ENCODE measurements at places on chromosomes 6 and 20.
A peak's percentile ranks its signal among the peaks of the same experiment; 100 is the strongest.

DNA sequence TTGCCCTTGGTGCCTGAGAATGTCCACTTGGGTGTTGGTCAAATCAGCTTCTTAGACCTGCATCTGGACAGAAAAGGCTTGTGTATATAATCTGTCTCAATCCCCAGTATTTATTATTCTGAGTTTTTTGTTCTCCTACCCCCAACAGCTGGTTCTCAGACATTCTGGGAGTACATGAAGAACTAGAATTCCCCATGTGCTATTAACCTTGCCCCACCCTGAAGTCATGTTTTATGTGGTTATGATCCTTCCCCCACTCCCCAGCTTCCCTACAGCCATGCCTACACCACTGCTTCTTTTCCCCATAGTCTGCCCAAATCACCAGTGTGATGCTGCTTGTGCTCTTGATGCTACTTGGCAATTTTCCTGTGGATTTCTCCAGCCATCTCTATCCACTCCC lies 157.0 kb downstream of the ADAT2 start:
- no peaks in the 10 kb centered on the region for H3K27me3 ChIP-seq
- no peak overlapping the region for H3K4me3 ChIP-seq
- no peak for DNase-seq
- no peaks in the 10 kb centered on the region for H3K4me1 ChIP-seq
- H3K27ac ChIP-seq = no peak overlapping the region

DNA sequence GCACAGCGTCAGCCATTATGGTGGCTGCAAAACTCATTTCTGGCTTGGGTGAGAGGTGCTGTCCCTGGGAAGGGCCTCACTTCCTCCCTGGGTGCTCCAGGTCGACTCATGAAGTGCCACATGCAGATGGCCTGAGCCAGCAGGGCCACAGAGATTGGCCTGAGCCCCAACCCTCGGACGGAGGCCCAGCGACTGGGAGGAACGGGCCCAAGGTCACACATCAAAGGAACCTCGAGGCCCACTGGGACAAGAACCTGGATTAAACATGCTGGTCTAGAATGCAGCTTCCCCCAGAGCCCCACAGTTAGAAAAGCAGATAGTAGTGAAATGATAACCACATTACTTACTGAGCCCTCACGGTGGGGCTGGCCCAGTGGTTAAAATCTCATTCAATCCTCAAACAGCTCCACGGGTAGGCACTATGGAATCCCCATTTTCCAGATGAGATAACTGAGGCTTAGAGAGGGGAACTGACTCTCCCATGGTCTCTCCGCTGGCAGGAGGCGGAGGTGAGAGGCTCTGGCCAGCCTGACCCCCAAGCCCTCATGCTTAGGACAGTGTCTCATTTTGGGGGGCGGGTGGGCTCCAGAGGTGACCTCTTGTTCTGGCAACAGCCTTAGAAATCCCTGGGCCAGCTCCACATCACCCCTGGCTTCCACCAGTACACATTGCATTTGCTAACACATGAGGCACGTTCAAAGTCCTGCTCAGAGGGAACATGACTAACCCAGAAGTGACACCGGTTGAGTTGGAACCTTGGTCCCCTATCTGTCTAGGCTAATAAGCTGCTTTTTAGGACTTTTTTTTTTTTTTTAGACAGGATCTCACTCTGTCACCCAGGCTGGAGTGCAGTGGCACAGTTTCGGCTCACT lies 53.0 kb downstream of the SRC start:
- no peaks in the 10 kb centered on the region for H3K27me3 ChIP-seq
- H3K4me1 ChIP-seq = peaks cover 19% of the 10 kb centered on the region
- H3K36me3 ChIP-seq = peaks cover 93% of the 10 kb centered on the region

- H3K27me3 ChIP-seq = no peaks in the 10 kb centered on the region
- no peak overlapping the region for H3K27ac ChIP-seq
- no peak overlapping the region for H3K4me3 ChIP-seq
These were observed 304.9 kb upstream of the RNF24 start for GRCh38 chr20:4320291-4320690.

- no peaks in the 10 kb centered on the region for H3K36me3 ChIP-seq
- peaks cover 79% of the 10 kb centered on the region for H3K27me3 ChIP-seq
- no peak overlapping the region for H3K4me3 ChIP-seq
- H3K4me1 ChIP-seq = peaks cover 5% of the 10 kb centered on the region
These were observed 11.4 kb upstream of the TBX18 start for GRCh38 chr6:84775751-84776150.

- no peak overlapping the region for H3K4me3 ChIP-seq
- peaks cover 9% of the 10 kb centered on the region for H3K4me1 ChIP-seq
- DNase-seq = peak; percentile 22
- no peaks in the 10 kb centered on the region for H3K36me3 ChIP-seq
These were observed 271.0 kb downstream of the PTPRK start for GRCh38 chr6:128249429-128249828.

GRCh38 chr6:134146268-134147033 lies 94.0 kb upstream of the SLC2A12 start:
- no peaks in the 10 kb centered on the region for H3K4me1 ChIP-seq
- H3K27ac ChIP-seq = no peak overlapping the region

- DNase-seq = no peak
- no peaks in the 10 kb centered on the region for H3K36me3 ChIP-seq
- no peak overlapping the region for H3K4me3 ChIP-seq
- H3K27ac ChIP-seq = no peak overlapping the region
These were observed 10.3 kb downstream of the CEP85L start for GRCh38 chr6:118641042-118641441.

DNA sequence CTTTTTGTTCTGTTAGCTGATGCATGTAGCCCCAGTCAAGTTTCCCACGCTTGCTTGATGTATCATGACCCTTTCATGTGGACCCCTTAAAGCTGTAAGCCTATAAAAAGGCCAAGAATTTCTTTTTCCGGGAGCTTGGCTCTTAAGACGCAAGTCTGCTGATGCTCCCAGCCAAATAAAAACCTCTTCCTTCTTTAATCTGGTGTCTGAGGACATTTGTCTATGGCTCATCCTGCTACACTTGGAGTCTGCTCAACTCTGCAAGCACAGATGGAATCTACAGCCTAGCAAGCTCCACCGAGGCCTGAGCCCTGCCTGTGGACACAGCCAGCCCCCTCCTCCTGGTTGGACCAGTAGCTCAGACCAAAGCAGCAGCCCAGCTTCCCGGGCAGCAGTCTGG lies 3.4 kb downstream of the CST2 start:
- H3K4me1 ChIP-seq = no peaks in the 10 kb centered on the region
- no peak overlapping the region for H3K27ac ChIP-seq
- H3K4me3 ChIP-seq = no peak overlapping the region

DNA sequence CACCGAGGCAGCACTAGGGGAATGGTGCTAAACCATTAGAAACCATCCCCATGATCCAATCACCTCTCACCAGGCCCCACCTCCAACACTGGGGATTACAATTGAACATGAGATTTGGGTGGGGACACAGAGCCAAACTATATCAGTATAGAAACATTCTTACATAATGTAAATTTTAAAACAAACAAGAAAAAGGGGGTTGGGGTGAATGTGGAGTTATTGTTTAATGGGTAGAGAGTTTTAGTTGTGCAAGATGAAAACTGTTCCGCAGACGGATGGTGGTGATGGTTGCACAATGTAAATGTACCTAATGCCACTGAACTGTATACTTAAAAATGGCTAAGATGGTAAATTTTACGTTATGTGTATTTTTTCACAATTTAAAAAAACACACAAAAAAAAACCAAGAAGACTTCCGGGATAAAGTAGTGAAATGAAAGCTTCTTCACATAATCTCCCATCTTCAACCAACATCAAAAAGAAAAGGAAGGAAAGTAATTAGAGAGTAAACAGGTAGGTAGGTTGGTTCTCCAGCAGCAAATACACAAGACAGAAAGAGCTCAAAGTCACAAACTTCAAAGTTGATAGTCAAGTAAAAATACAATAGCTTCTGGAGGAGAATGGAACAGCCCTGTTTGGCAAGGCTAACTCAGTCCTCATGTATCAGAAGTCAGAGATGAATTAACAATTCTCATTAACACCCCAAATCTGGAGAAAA lies 16.3 kb downstream of the RARS2 start:
- no peak overlapping the region for H3K4me3 ChIP-seq

DNA sequence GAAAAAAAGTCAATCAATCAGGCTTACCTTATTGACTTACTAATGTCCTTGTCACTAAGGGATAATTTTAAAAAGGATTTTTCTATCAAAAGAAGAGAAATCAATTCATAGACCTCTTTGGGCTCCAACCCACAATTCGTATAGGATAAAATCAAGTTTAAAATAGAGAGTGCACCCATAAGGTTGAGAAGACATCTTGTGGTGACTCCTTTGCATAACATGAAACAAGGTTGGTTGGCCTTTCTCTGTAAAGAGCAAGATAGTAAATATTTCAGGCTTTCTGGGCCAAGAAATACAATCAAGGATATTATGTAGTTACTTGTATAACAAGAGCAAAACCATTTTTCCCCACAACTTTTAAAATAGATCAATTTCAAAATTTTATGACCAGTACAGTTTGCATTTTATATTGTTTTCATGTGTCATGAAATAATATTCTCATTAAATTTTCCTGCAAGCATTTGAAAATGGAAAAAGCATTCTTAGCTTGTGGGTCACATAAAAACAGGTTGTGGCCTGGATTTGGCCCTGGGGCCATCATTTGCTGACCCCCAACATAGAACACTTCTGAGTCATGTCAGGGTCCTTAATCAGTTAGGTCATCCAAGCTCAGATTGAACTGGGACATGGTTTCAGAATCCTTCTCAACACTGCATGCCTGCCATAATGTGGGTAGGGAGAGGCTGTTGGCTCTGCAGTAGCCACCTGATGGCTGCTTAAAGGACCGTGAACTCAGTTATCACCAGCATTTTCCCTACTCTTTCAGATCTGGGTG lies 76.7 kb downstream of the MYB start:
- DNase-seq = no peak
- no peaks in the 10 kb centered on the region for H3K36me3 ChIP-seq
- peaks cover 2% of the 10 kb centered on the region for H3K4me1 ChIP-seq
- H3K4me3 ChIP-seq = no peak overlapping the region
- H3K27me3 ChIP-seq = no peaks in the 10 kb centered on the region

- no peaks in the 10 kb centered on the region for H3K4me1 ChIP-seq
- no peaks in the 10 kb centered on the region for H3K27me3 ChIP-seq
- no peak overlapping the region for H3K4me3 ChIP-seq
- no peaks in the 10 kb centered on the region for H3K36me3 ChIP-seq
These were observed 7.4 kb downstream of the TINAG start for GRCh38 chr6:54315656-54316055.

GRCh38 chr20:56458206-56458821 lies 10.1 kb upstream of the RTF2 start:
- H3K36me3 ChIP-seq = no peaks in the 10 kb centered on the region
- no peak overlapping the region for H3K4me3 ChIP-seq
- H3K4me1 ChIP-seq = no peaks in the 10 kb centered on the region
- no peak overlapping the region for H3K27ac ChIP-seq
- no peak for DNase-seq
- peaks cover 5% of the 10 kb centered on the region for H3K27me3 ChIP-seq

- H3K27ac ChIP-seq = no peak overlapping the region
- no peak for DNase-seq
- H3K4me1 ChIP-seq = no peaks in the 10 kb centered on the region
- H3K36me3 ChIP-seq = no peaks in the 10 kb centered on the region
- H3K27me3 ChIP-seq = no peaks in the 10 kb centered on the region
- no peak overlapping the region for H3K4me3 ChIP-seq
These were observed 198.3 kb downstream of the PLCB1 start for GRCh38 chr20:8330319-8330784.

GRCh38 chr6:160160929-160161646 lies 39.5 kb downstream of the SLC22A1 start:
- H3K4me3 ChIP-seq = no peak overlapping the region
- peaks cover 12% of the 10 kb centered on the region for H3K4me1 ChIP-seq
- H3K36me3 ChIP-seq = no peaks in the 10 kb centered on the region
- peak overlapping the region; percentile 12 for H3K27ac ChIP-seq
- DNase-seq = no peak
- no peaks in the 10 kb centered on the region for H3K27me3 ChIP-seq

GRCh38 chr6:21270636-21271201 lies 322.8 kb upstream of the SOX4 start:
- peak; percentile 37 for DNase-seq
- H3K27me3 ChIP-seq = no peaks in the 10 kb centered on the region
- no peaks in the 10 kb centered on the region for H3K4me1 ChIP-seq
- no peaks in the 10 kb centered on the region for H3K36me3 ChIP-seq
- H3K4me3 ChIP-seq = no peak overlapping the region
- H3K27ac ChIP-seq = no peak overlapping the region

GRCh38 chr6:72822691-72823090 lies 200.8 kb downstream of the KCNQ5 start:
- no peaks in the 10 kb centered on the region for H3K4me1 ChIP-seq
- H3K27me3 ChIP-seq = no peaks in the 10 kb centered on the region
- no peak overlapping the region for H3K27ac ChIP-seq
- no peak for DNase-seq

DNA sequence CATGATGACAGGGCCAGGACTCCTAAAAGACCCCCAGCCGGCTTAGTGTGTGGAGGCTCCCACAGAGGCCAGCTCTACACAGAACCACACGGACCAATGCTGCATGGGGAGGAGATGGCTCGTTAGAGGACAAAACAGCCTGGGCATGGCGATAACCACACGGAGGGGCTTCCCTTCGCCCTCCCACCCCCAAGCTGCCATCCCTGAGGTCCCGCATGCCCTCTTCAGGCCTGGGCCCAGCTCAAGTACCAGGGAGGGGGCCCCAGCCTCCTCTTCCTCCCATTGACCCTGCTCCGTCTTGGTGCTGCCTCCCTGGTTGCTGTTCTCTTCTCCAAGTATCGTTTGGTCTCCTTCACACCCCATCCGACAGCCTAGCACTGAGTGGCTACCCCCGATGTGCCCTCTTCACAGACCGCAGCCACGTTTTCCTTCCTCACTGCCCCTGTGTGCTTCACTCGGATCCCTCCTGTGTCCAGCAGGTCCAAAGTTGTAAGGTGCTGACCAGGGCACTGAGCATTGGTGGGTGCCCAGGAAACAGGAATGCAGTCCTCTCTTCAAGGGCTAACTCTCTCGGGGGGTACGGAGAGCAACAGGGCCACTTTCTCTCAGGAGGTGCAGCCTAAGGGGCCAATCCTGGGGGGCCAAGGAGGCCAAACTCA lies 9.6 kb upstream of the MLN start:
- no peaks in the 10 kb centered on the region for H3K4me1 ChIP-seq
- DNase-seq = no peak
- no peak overlapping the region for H3K27ac ChIP-seq
- H3K27me3 ChIP-seq = peaks cover 35% of the 10 kb centered on the region
- no peaks in the 10 kb centered on the region for H3K36me3 ChIP-seq
- no peak overlapping the region for H3K4me3 ChIP-seq

- H3K27me3 ChIP-seq = no peaks in the 10 kb centered on the region
- no peaks in the 10 kb centered on the region for H3K4me1 ChIP-seq
- no peak for DNase-seq
- no peak overlapping the region for H3K27ac ChIP-seq
- no peak overlapping the region for H3K4me3 ChIP-seq
These were observed 65.3 kb downstream of the MAP3K5 start for GRCh38 chr6:136726837-136727557.

DNA sequence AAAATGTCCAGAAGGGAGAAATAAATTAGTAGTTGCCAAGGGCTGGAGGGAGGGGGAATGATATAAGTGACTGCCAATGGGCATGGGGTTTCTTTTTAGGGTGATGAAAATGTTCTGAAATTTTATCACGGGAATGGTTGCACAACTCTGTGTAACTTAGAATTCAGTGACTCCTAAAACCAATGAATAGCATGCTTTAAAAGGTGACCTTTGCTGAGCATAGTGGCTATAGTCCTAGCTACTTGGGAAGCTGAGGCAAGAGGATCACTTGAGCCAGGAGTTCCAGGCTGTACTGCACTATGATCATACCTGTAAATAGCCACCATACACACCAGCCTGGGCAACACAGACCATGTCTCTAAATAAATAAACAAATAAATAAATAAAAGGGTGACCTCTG lies 109.0 kb downstream of the ATG5 start:
- DNase-seq = no peak
- no peaks in the 10 kb centered on the region for H3K27me3 ChIP-seq
- no peak overlapping the region for H3K27ac ChIP-seq
- H3K4me1 ChIP-seq = no peaks in the 10 kb centered on the region
